Activated naive CD4-positive, alpha-beta T cell treated with anti-CD3 and anti-CD28 coated beads, Interleukin-2, amount 50 U/mL, for 72 hours (primary cell): ENCODE measurements at places on chromosomes 11 and 22. TPM values are rescaled to one million over a fixed set of nuclear protein-coding genes. Genes with fewer than 3 reads are reported as not detected.

The PES1 gene
- 113 TPM for total RNA-seq

The KCNE3 gene
- not detected for total RNA-seq

The PHETA2 gene
- 2.1 TPM for total RNA-seq

The OR10D3 gene
- total RNA-seq, result not detected

The SEC14L6 gene
- not detected for total RNA-seq
